Inflammatory macrophage treated with lipopolysaccharide for 1 hour (primary cell): ENCODE measurements at places on chromosomes 3 and 15.

DNA sequence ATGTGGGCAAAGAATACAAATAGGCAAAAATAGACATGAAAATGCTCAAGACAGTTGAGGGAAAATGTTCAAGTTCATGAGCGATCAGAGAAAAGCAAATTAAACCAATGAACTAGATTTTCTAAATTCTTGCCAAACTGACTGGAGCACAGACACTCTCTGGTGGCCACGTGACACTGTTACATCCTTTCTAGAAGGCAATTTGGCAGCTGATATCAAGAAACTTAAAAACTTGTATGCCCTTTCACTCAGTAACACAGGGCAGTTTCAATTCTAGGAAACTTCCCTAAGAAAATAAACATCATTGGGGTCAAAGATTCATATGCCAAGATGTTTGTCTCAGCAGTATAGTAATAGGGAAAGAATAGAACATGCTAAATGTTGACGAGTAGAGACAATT, 52.2 kb downstream of the ABHD5 start:
- DNase-seq: peak; percentile 8

- DNase-seq: no peak
Observed at GRCh38 chr15:60096157-60096556, 92.0 kb downstream of the FOXB1 start.

GRCh38 chr3:15973940-15974339, 176.2 kb upstream of the ANKRD28 start:
- DNase-seq: peak; percentile 40

DNA sequence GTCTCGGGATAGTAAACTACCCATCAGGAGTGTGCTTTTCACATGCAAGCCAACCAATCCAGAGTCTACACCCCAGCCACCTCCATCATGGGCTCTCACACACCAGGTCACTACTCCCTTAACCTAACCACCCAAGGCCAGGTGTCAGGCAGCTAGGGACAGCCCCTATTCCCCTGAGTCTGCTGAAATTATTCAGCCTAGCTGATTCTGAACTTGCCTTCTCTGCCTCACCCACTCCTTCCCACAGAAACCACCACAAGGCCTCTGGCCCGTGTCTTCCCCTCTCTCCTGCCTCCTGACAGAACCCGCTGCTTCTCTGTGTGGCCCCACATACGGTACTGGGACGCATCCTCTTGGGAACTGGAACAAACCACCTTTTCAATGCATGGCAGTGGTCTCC, 82.1 kb downstream of the PCSK6 start:
- no peak for DNase-seq

GRCh38 chr15:64842986-64843561, 1.4 kb downstream of the PLEKHO2 start:
- peak; percentile 79 for DNase-seq

- DNase-seq: no peak
Observed at GRCh38 chr3:158095814-158096704, 10.2 kb downstream of the SHOX2 start.

GRCh38 chr3:122665881-122666280, 14.8 kb upstream of the PARP14 start:
- no peak for DNase-seq

DNA sequence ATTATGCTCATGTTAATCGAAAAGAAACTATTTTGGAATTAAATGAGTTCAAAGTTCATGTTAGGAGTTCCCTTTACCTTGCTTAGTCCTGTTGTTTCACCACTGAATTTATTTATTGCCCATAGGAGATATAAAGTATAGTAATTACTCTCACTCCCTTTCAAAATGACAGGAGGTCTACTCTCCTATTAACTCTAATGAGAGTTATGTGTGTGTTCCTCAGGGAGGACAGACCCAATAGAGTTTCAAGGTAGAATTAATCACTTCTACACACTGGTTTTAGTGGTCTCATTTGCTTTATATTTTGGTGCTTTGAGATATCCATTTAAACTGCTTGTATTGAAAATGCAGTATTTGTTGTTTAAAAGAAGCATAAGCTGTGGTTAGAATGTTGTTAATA, 398.9 kb downstream of the NLGN1 start:
- no peak for DNase-seq
